ENCODE measurements at places on chromosomes 4 and X.

GRCh38 chrX:72526534-72527508 lies 45.8 kb downstream of the HDAC8 start:
- peak; percentile 81 for DNase-seq

- no peak for DNase-seq
Observed at GRCh38 chr4:144989306-144989705, 108.7 kb downstream of the ANAPC10 start.

- no peak for DNase-seq
Observed at GRCh38 chr4:173088144-173088543, 80.5 kb upstream of the GALNT7 start.

DNA sequence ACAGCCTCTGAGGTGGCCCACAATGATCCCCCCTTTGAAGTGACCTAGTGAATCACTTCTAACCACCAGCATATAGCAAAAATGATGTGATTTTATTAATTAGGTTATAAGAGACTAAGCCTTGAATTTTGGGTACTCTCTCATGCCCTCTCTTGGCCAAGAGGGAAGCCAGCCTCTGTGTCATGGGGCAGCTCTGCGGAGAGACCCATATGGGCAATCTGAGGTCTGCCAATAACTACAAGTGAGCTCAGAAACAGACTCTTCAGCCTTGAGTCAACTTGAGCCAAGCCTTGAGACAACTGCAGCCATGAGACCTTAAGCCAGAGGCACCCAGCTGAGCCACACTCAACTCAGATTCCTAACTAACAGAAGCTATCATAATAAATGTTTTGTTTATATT lies 45.7 kb downstream of the MANBA start:
- DNase-seq = no peak

DNA sequence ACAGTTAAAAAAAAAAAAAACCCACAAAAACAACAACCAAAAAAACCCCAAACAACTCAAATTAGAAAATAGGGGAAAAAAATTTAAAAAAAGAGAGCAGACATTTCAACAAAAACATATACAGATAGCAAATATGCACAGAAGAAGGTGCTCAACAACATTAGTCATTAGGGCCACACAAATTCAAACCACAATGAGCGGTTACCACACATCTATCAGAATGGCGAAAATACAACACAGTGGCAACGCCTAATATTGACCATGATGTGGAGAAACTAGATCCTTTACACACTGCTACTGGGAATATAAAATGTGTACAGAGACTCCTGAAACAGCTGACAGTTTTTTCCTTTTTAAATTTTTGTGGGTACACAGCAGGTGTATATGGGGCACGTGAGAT lies 19.4 kb downstream of the LYAR start:
- DNase-seq = no peak

- peak; percentile 67 for DNase-seq
Observed at GRCh38 chrX:131802836-131803626, 220.1 kb upstream of the STK26 start.

DNA sequence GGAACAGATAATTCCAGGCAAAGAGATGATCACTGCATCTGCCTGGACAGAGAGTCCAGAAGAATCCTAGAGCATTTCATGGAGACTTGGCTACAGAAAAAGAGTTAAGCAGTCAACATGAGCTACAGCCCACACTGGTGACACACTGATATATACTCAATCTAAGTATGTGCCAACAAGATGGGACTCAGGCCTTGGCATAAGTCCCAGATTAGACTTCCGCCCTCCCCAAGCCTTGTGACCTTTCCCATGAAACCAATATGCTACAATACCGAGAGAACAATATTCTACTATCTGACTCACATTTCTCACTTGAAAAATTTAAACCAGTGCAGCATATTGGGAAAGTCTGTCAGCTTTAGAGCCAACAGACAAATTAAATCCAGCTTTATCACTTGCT lies 65.7 kb upstream of the SLITRK2 start:
- no peak for DNase-seq

DNA sequence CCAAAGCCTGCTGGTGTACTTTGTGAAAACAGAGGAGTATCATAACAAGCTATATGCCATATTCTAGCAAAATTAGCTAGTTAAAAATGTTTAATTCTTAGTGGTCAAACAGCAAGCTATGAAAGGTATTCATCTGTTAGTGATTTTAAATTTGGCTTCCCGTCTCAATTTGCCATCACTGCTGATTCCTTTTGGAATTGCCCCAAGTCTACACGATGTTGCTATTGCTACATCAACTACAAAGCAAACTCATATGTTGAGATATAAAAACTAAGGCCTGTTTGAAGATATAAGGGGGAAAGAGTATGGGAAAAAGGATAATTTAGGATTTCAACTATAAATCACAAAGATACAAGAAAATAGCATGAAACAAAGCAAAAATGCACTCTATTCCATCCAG lies 146.1 kb downstream of the COL25A1 start:
- no peak for DNase-seq

GRCh38 chr4:94399721-94400120 lies 52.0 kb upstream of the PDLIM5 start:
- DNase-seq = no peak

DNA sequence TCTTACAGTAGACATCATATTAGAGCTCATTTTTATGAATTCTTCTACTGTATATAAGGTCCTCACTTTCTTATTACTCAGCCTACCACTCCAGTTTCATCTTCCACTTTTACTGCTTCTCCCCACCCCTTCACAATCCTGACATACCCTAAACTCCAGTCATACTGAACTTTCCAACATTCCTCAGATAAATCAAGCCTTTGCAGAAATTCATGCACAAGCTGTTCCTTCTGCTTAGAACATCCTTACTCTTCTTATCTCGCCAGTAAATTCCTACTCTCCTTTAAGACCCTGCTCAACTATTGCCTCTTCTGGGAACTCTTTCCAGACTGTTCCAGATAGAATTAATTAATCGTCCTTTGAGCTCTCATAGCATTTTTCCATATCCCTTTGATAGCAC lies 24.8 kb downstream of the RTL9 start:
- DNase-seq = no peak

- DNase-seq = no peak
Observed at GRCh38 chr4:38090455-38091246, 130.5 kb downstream of the PTTG2 start.

- no peak for DNase-seq
Observed at GRCh38 chrX:124475358-124475757, 129.0 kb downstream of the SH2D1A start.

GRCh38 chr4:56115898-56116297 lies 167.2 kb downstream of the CEP135 start:
- no peak for DNase-seq

GRCh38 chrX:120857240-120857639 lies 18.4 kb downstream of the CT47B1 start:
- no peak for DNase-seq

- DNase-seq = no peak
Observed at GRCh38 chr4:20137176-20137575, 114.5 kb upstream of the SLIT2 start.

GRCh38 chr4:147678106-147678505 lies 5.9 kb downstream of the PRMT9 start:
- DNase-seq = no peak

- DNase-seq = no peak
Observed at GRCh38 chr4:22531311-22532019, 15.6 kb upstream of the ADGRA3 start.

DNA sequence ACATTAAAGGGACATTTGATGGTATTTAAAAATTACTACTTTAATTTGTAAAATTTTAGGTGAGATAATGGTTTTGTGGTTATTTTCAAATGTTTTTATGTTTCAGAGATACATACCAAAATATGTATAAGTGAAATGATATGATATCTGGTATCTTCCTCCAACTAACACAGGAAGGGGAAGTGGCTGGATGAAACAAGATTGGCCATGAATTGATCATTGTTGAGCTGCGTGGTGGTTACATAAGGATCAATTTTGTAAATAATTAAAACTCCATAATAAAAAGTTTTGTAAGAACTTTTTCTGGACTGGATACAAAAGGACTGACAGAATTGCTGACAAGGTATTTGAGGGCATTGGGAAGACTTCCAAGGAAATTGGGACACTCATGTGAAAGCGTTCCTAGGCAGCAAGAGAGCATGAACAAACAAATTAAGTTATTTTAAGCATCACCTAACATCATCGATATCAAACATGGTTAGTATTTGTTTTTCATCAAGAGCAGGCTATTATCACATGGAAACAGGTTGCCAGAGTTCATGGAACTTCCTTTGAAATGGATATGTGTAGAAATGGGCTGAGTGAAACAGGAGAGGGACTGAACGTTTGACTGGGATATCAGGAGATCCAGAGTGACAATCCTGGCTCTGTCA lies 4.4 kb upstream of the PGM2 start:
- no peak for DNase-seq

- DNase-seq = no peak
Observed at GRCh38 chr4:183507925-183508696, 3.3 kb downstream of the ING2 start.

DNA sequence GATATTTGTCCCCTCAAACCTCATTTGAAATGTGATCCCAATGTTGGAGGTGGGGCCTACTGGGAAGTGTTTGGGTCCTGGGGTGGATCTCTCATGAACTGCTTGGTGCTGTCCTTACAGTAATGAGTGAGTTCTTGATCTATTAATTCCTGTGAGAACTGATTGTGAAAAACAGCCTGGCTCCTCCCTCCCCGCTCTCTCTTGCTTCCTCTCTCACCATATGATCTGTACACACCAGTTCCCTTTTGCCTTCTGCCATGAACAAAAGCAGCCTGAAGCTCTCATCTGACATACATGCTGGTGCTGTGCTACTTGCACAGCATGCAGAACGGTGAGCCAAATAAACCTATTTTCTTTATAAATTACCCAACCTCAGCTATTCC lies 11.2 kb upstream of the YIPF7 start:
- no peak for DNase-seq

DNA sequence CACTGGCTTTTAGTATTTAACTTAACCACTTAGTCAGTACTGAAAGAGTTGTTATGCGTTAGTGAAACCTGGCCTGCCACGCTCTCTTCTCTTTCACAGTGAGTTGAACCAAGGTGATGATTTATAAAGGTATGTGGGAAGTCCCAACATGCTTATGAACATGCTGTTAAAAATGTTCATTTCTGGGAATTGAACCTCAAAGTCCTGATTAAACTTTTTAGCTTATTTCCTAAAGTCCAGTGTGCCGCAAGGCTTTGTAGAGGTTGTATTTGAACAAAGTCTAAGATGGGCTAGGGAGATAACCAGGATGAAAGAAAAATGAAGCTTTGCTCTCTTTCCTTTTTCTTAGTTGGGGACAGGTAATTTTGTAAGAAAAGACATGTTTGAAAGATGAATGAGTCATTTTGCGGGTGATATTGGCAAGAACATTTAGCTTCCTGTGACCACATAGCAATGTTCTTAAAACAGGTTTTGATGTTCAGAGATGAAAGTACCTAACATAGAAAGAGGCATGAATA lies 270.3 kb downstream of the DTHD1 start:
- no peak for DNase-seq
